ENCODE measurements at places on chromosomes 16 and 17.

- no peak for DNase-seq
These were observed 30.1 kb downstream of the PGS1 start for GRCh38 chr17:78408476-78409050.

DNA sequence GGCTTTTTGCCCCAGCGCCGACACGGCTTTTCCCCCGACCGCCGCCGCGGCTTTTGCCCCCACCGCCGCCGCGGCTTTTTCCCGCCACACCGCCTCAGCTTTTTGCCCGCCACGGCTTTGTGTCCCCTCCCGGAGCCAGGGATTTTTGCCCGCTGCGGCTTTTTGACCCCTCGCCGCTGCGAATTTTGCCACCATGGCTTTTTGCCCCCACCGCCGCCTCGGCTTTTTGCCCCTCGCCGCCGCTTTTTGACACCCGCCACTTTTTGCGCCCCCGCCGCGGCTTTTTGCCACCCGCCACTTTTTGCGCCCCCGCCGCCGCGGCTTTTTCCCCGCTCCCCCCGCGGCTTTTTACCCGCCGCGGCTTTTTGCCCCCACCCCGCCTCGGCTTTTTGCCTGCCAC lies 1342.5 kb downstream of the TP53TG3F start:
- DNase-seq, result no peak

DNA sequence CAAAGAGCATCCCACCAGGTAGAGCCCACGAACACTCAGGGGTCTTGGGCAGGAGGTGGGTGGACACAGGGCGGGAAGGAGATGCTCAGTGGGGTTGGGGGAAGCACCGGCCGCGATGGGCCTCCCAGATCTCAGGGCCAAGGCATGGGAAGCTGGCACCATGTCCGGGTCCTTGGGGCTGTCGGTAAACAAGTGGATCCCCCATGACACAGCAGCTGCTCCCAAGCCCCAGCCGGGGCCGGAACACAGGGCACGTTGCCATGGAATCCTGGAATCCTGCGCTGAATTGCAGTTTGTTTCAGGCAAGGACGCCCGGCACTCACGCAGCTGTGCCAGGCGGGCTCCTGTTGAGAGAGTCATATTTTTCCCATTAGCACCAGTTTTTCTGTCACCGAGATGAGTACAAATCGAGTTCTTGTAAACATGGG lies 23.0 kb upstream of the CHMP6 start:
- DNase-seq, result peak; percentile 74

DNA sequence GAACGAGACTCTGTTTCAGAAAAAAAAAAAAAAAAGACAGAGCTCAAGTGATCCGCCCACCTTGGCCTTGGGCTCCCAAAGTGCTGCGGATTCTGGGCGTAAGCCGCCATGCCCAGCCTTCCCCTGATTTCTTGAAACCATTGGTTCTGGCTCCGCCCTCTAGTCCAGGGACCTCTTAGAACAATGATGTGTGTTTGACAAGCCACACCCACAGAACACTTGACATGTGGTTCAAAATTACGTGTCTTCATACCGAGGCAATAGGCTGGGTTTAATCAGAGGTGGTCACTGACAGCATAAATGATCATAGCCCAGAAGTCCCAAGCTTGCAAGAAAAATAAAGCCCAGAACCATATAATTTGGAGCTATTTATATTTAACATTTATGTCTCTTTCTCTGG lies 23.0 kb downstream of the KNOP1 start:
- no peak for DNase-seq

GRCh38 chr17:37518826-37519225 lies 29.1 kb downstream of the DUSP14 start:
- DNase-seq, result no peak

- no peak for DNase-seq
These were observed 1.7 kb downstream of the ANKS4B start for GRCh38 chr16:21235199-21235585.

DNA sequence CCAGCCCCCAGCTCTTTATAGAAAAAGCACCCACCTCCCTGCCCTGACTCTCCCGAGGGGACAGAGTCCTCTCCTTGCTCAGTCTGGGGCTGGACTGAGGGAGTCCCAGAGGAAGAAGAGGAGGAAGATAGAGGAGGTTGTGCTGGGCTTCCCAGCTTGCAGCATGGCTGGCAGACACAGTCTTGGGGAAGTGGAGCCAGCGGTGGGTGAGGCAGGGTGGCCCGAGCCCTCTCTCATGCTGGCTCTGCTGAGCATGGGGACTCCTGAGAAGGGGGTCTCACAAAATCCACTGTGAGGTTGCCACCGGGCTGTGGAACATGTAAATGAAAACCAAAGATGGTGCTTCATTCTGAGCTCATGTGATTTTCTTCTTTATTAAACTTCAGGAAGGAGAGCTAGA lies 398.5 kb downstream of the SLC39A11 start:
- no peak for DNase-seq

DNA sequence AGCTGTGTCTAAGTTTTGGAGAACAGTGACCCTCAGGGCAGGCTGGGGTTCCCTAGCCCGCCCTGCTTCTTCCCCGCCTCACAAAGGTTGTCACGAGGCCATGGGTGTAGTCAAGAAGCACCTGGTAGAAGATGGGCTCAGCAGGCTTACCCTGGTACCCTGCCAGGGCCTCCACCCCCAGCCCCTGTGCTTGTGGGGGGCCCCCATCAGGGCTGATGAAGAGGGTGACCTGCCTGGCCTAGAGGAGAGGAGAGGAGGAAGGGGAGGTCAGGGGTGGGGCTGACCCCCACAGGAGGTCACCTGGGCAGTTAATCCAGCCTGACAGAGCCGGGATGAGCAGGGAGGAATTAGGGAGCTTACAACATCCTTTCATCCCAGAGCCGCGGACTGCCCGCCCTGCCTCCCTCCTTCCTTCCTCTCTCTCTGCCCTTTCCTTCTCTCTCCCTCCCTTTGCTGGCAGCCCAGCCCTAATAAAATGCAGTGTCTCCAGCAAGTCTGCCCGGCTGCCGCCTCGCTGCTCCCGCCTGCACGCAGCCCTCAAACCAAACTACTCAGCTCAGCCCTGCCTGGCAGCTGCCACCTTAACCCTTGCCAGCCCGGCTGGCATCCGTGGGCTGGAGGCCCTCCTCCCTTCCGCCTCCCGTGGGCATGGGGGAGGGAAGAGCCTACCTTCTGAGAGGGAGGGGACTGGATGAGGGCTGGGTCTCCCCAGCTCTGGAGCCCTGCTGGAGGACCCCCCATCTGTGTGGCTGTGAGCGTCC lies 7.2 kb downstream of the DLX3 start:
- no peak for DNase-seq

- DNase-seq, result no peak
These were observed 4.3 kb upstream of the ALDH3A1 start for GRCh38 chr17:19752216-19753050.

- no peak for DNase-seq
These were observed 42.8 kb downstream of the MARCHF10 start for GRCh38 chr17:62765351-62765750.

DNA sequence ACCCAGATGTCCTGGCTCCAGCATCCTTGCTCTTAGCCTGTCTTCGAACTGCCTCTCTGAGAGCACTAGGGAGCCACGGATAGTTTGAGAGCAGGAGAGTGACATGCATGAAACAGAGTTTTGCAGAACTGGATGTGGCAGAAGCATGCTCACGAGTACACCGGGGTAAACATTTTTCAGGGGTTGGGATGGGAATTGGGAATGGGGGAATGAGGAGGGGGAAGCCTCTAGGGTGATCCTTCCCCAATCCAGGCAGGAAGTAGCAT lies 34.2 kb upstream of the CIBAR2 start:
- no peak for DNase-seq

DNA sequence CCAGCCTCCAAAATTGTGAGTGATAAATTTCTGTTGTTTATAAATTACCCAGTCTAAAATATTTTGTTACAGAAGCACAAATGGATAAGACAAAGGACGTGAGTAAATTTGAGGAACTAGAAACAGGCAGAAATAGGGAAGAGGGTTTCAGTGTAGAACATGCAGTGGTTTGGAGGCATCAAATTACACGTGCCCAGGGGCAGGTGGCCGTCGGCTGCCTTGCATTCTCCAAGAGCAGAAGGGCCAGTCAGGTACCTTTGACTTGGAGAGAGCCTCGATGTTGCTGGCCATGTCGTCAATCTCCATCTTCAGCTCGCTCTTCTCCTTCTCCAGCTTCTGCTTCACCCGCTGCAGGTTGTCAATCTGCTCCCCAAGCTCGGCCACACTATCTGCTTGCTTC lies 54.3 kb downstream of the MYH13 start:
- DNase-seq, result no peak

DNA sequence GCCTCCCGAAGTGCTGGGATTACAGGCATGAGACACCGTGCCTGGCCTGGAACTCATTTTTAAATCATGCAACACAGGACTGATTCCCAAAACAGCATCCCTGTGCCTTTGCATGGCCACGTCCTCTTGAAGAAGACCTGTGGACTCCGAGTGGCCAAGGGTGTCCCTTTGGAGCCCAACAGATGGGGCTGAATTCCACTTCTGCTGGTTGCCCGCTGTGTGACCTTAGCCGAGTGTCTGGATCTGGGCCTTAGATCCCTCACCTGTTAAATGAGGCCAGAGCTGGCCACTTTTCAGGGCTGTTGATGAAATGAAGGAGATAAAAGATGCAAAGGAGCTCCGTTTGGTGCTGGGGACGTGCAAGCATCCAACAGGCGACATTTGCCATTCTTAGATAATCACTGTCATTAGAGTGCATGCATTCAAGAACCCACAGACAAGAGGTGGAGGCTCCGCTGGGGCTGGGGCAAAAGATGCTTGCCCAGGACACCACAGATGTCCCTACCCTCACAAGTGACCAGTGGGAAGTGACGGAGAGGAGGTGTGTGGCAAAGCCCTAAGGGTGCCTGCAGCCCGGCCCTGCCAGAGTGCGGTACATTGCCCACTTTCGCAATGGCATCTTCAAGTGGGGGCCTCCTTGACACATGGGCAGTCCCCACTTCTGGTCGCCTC lies 354.1 kb upstream of the TNRC6C start:
- no peak for DNase-seq

- no peak for DNase-seq
These were observed 563 bp downstream of the ZNF771 start for GRCh38 chr16:30407804-30408534.

Data from hypothalamus (tissue), 51 donors.